AG09309 (cell line): ENCODE measurements at places on chromosomes 2 and 18.

- DNase-seq, result no peak
These were observed 696.7 kb upstream of the SOX11 start for GRCh38 chr2:4995466-4995865.

DNA sequence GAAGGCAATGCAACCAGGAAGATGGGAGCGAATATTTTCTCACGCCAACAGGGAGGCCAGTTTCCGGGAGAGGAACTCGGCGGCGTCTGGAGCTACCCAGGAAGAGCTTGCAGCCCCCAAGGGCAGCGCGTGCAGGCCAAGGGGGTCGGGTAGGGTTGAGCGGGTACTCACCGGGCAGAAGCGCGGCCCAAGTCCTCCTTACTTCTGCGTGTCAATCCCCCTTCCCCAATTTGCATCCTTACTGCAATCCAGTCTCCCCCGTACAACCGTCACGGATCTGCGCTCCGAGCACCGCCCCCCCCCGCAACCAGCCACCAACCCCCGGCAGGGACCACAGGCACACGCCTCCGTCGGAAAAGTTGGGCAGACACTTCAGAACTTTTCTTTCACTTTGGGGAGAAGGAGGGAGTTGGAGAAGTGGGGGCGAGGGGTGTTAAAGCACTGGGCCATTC is 1.3 kb downstream of the ATP8B1 start:
- DNase-seq, result no peak

- DNase-seq, result no peak
These were observed 71.5 kb downstream of the SFXN5 start for GRCh38 chr2:72999729-73000725.

DNA sequence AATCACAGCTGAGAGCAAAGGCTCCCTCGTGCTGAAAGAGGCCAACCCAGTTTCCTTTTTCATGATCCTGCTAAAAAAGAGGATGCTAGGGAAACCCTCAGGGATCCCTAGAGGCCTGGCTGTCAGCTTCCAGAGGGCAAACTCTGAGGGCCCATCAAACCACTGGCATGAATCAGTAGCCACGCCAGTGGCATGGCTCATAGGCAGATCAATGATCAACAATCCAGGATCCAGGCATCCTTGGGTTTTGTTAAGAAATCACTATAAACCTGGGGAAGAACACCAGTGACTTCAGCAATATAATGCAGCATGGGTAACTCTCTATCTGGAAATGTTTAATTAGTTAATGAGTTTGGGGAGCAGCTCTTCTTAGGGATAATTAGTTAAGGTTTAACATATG is 286.5 kb downstream of the C1D start:
- no peak for DNase-seq

DNA sequence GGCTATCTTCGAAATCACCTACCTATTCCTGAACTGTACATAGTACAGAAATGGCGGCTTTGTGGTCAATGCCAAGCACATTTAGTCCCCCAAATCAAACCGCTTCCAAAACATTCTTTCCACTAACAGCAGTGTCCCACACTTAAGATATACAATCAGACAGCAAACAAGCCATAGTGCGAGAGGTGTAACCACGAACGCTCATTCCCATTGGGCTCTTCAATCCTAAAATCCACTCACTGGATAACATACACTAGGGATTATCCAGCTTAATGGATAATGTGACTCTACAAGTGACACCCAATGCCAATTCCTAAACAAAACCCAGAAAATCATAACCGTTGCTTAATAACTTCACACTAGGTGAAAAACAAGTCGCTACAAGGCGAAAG is 2.0 kb downstream of the XPO1 start:
- DNase-seq, result no peak

- DNase-seq, result no peak
These were observed 42.9 kb upstream of the KLHL29 start for GRCh38 chr2:23342075-23342474.

GRCh38 chr18:69631281-69631680 is 230.6 kb downstream of the DOK6 start:
- no peak for DNase-seq

DNA sequence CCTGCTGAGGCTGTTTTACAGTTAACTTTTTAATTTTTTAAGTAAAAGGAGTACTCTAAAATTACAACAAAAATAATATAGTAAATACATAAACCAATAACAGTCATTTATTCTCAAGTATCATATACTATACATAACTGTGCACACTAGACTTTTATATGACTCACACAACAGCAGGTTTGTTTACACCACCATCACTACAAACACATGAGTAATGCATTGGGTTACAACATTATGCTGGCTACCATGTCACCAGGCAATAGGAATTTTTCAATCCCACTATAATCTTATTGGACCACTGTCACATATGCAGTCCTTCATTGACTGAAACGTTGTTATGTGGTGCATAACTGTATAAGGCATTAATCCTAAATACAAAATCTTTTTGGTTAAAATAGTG is 42.5 kb downstream of the RASGRP3 start:
- DNase-seq, result no peak

- no peak for DNase-seq
These were observed 49.8 kb upstream of the CNGA3 start for GRCh38 chr2:98296440-98296839.

DNA sequence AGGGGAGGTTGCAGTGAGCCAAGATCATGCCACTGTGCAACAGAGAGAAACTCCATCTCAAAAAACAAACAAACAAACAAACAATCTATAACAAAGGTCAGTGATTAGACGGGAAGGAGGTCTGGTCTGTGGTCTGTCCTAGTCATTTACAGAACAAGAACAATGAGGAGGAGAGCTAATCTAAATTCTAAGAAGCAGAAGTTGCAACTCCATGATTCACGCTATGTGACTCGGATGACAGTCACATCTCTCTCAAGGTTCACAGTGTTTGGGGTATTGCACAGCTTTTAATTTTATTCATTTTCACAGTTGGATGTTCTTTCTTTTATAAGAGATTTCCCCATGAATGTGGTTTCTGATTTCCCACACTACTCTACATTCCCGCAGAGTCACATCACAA is 218.7 kb upstream of the PIEZO2 start:
- DNase-seq, result no peak

GRCh38 chr2:39780825-39781600 is 2.0 kb upstream of the THUMPD2 start:
- DNase-seq, result no peak

- DNase-seq, result no peak
These were observed 139.8 kb downstream of the ATL2 start for GRCh38 chr2:38237311-38237710.

- no peak for DNase-seq
These were observed 12.6 kb downstream of the RNF149 start for GRCh38 chr2:101295895-101296294.

DNA sequence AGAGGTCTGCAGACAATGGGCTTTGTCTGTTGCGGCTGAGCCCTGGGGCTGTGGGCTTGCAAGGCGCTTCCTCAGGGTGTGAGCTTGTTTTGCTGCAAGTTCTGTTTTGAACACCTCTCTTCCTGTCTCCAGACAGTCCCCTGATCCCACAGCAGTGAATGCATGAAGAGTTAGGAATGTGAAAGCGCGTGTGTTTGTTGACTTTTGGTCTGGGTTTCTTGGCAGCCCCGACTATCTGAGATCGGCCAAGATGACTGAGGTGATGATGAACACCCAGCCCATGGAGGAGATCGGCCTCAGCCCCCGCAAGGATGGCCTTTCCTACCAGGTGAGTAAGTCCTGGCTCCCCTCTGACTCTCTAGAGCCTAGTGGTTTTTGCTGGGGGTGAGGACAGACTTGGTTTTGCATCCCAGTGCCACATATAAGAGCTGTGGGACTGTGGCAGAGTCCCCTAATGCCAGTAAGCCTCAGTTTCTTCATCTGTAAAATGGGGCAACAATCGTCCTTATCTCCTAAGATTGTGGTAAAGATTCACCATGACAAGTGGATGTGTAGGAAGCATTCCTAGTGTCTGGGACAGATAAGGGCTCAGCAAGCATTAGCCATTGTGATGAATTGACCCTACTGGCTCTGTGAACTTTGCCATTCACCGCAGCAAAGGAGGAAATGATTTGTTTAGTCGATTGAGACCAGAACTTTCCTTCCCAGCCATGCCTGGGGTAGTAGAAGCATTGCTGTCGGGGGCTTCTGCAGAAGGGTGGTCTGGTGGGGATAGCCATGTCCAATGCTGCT is 3.0 kb downstream of the LBH start:
- peak; percentile 41 for DNase-seq

DNA sequence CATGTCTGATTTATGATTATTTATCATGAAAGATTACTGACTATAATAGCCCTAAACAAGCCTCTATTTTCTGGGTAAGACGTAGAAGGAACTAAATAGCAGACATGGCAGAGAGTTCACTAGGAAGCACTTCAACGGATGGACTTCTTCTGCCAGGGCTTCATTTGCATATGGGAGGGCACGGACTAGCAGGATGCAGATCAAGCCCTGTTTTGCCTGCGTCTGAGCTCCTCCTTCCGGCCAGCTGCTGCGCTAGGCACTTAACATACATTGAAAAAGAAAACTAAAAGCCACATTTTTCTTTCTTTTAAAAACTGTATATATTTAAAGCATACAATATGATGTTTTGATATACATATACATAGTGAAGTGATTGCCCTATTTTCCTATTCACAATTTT is 340.0 kb upstream of the MEX3C start:
- no peak for DNase-seq

- DNase-seq, result peak; percentile 18
These were observed 79.8 kb upstream of the MC4R start for GRCh38 chr18:60452421-60452820.

DNA sequence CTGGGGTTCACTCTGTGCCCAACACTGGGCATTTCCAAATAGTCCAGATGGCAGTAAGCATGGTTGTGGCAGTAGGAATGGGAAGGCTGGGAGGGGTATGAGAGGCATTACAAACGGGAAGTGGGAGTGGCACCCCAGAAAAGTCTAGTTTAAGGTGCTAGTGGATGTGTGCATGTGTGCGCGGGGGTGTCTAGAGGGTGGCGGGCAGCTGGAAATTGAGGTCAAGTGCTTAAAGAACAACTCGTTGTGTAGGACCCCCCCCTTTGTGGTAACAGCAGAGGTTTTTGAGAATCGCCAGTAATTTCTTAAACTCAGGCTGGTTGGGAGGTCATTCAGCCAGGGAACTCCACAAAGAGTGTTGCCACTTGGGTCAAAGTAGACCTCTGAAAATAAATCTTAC is 69.9 kb downstream of the RHBDD1 start:
- DNase-seq, result no peak

- no peak for DNase-seq
These were observed 193.8 kb upstream of the ARL4C start for GRCh38 chr2:234690569-234691213.

GRCh38 chr2:178783889-178784288 is 23.3 kb downstream of the TTN start:
- no peak for DNase-seq

DNA sequence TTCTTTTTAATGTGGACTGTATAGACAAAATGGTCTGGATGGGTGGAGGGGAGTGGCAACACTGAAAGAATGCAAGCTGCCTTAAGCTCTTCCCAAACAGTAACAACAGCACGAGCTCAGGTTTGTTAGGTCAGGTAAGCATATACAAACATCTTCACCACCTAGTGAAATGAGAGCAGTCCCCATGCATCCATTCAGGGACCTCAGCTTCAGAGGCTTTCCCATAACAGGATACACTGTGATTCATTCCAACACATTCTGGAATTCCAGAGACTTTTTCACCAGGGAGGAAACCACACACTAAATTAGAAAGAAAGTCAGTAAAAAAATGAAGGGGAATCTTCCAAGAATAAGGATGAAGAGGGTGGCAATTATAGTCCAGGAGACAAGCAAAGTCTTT is 50.4 kb upstream of the BZW1 start:
- no peak for DNase-seq

DNA sequence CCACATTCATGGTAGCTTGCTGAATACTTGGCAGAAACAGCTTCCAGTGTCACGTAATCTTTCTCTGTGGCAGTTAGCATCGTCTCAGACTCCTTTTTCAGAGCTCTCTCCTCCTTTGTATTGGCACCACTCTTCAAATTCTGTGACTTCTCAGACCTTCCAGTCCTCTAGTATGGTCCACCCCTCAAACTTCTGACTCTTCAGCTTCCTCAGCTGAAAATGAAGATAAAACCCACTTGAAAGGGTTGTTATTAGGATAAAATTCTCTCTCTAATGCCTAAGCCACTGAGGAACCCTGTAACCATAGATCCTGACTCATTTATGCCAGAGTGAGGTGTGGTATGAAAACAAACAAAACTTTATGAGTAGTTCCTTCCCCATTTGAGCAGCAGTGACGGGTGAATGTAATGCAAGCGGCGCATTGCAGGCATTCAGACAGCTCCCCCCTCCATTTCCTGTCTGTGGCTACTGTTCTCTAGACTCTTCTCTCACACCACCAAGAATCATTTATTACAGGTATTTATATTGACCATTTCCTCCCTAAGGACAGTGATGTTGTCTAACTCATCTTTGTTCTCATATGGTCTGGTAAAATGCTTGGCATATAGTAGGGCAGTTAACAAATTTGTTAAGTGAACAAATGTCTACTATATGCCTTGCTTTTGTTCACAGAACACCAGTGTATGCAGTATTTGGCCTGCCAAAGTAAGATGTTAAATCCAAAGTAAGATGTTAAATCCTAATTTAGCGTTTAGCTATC is 35.3 kb downstream of the GALNT1 start:
- peak; percentile 74 for DNase-seq

DNA sequence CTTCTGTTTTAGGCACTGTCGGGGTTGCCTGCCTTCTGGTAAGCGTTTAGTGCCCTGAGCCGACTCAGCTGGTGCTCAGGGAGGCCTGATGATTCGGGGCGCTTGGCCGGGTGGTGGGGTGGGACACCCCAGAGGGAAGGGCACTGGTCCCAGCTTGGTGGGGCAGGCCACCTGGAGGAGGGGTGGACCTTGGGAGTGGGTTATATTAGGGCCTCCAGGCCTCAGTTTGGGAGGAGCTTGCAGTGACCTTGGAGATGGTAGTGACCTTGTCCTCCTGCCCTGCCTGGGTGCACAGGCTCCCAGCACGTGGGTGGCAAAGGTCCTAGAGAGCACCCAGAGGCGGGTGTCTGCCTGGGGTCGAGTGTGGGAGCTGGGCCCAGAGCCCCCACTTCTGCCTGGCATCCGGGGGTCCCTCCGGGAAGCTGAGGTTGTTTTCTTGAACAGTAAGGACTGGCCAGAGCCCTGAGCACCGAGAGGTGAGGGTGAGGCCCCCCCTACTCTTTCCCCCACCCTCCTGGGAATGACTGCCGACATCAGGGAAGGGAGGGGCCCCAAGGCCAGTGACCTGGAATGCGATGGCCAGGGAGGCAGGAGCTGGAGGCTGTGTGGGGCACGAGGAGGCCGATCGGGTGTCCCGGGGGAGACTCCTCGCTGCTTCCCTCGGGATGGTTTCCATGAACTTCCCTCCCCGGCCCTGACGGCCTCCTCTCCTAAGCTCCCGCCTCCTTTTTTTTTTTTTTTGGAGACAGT is 61.3 kb downstream of the HPCAL1 start:
- no peak for DNase-seq

- DNase-seq, result peak; percentile 29
These were observed 841.8 kb downstream of the SLC4A3 start for GRCh38 chr2:220469201-220469600.
